CD4-positive, alpha-beta T cell treated with Interleukin-21 for 1 hour (primary cell): ENCODE measurements at places on chromosomes 6 and 20.

GRCh38 chr6:91447530-91448254 lies 860.8 kb upstream of the MAP3K7 start:
- DNase-seq: no peak

- no peak for DNase-seq
Observed at GRCh38 chr6:163489584-163489983, 75.1 kb downstream of the QKI start.

- DNase-seq: peak; percentile 66
Observed at GRCh38 chr6:160534050-160534696, 129.9 kb downstream of the LPA start.

DNA sequence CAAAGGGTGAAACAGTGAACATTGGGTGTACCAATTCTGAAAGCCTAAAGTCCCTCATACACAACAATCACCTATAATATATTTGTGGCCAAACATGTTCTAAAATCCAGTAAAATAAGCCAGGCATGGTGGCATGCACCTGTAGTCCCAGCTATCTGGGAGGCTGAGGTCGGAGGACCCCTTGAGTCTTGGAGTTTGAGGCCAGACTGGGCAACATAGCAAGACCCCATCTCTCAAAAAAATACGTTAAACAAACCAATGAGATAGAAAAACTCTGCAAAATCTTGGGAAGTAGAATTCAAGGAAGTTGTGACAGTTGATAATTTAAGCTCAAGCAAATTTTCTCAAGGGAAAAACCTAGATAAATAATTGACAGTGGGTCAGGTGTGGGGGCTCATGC lies 92.6 kb downstream of the CAP2 start:
- no peak for DNase-seq

GRCh38 chr6:168877821-168878282 lies 375.8 kb downstream of the THBS2 start:
- DNase-seq: peak; percentile 28

DNA sequence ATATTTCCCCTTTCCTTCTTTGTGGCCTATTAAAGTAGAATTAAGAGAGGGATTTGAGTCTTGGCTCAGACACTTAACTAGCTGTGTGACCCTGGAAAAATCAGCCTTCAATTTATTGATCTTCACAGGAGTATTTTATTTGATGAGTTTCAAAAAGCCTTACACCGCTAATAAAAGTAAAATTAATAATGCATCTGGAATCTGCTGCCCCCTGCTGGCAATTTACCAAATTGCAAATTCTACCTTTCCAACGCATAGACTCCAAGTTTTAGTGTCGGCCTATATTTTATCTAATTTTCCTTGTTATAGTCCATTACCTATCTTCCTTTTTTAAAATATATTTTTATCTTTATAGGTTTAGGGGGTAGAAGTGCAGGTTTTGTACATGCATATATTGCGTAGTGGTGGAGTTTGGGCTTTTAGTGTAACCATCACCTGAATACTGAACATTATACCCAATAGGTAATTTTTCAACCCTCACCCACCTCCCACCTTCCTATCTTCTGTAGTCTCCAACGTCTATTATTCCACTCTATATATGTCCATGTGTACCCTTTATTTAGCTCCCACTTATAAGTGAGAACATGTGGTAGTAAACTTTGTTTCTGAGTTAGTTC lies 46.3 kb downstream of the GOPC start:
- DNase-seq: peak; percentile 67

DNA sequence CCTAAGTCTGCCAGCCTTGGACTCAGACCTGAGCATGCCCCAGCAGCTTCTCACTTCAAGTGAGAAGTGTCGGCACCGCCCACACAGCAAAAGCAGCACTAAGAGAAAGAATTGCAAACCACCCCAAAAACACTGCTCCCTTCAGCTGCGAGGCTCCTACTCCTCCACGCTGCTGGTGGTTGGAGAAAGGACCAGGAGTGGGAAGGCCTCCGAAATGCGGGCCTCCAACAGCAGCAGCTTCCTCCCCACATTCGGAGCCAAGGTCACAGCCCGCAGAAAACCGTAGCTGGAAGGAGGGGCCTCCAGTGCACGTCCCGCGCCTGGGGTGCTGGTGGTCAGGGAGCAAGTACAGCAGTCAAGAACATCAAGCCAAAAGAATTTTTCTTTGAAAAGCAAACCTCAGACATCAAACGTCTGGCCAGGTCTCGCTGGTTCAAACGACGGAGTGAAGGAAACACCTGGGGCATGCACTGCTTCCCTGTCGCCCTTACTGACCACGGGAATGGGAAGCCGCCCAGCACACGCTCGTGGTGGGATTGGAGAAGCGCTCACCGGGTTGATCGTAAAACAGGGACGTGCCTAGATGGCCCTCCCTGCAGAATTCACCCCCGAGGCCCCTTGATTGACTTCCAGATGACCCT lies 185.6 kb upstream of the CST7 start:
- DNase-seq: no peak

DNA sequence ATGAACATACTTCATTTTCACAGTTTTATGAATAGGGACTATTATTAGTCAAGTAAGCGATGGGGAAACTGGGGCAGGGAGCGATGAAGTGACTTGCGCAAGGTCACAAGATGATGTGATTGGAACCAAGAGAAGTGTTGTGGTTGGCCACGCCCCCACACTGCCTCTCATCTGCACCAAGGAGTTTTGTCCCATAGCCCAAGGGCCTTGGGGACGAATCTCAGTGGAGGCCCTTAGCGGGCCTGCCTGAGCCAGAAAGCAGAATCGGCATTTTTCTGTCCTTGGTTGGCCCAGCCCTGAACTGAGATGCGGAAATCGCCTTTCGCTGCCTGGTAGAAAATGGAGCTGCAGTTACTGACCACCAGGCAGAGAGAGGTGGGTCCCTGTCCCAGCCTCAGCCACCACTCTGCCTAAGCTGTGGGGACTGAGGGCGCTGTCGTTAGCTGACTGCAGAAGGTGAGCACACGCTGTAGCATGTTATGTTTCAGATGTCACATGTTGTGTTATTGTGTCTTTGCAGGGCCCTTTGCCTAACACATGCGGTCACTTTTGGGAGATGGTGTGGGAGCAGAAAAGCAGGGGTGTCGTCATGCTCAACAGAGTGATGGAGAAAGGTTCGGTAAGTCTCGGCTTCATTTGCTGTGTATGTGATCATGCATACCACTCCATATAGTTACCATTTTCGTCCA lies 57.8 kb downstream of the PTPN1 start:
- no peak for DNase-seq

DNA sequence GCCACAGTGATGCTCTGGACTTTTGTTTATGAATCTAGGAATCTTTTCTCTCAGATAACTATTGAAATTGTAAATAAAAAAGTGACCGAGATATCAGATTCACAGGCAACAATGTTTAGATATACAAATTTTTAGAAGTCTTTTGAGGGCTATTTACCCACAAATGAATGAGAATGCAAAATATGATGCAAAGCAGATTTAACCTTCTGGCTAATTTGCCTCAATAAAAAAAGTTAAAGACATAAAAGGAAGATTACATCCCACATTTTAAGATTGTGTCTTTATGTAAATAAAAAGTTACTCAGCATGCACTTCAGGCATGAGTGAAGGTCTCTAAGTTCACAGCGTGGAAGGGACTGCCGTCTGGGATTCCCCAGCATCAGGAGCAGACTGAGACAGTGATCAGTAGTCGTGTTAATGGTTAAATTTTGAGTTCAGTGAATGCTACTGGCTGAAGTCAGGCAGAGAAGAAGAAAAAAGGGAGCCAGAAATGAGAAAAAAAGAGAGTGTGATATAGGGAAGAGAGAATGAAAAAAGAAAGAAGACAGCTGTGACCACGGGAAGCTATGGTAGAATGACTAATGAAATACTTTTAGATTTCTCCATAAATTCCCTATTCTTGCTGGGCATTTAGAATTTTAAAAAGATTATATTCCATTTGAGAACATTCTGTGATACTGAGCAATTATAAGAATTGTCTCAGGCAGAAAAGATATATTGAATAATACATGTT lies 93.6 kb downstream of the MYB start:
- no peak for DNase-seq

GRCh38 chr20:46757754-46758678 lies 48.6 kb downstream of the SLC2A10 start:
- peak; percentile 61 for DNase-seq

GRCh38 chr20:54468082-54468481 lies 7.3 kb upstream of the DOK5 start:
- DNase-seq: no peak

- DNase-seq: peak; percentile 68
Observed at GRCh38 chr6:116536216-116536621, 9.3 kb downstream of the TRAPPC3L start.

GRCh38 chr6:38796850-38797249 lies 81.7 kb downstream of the DNAH8 start:
- DNase-seq: no peak

DNA sequence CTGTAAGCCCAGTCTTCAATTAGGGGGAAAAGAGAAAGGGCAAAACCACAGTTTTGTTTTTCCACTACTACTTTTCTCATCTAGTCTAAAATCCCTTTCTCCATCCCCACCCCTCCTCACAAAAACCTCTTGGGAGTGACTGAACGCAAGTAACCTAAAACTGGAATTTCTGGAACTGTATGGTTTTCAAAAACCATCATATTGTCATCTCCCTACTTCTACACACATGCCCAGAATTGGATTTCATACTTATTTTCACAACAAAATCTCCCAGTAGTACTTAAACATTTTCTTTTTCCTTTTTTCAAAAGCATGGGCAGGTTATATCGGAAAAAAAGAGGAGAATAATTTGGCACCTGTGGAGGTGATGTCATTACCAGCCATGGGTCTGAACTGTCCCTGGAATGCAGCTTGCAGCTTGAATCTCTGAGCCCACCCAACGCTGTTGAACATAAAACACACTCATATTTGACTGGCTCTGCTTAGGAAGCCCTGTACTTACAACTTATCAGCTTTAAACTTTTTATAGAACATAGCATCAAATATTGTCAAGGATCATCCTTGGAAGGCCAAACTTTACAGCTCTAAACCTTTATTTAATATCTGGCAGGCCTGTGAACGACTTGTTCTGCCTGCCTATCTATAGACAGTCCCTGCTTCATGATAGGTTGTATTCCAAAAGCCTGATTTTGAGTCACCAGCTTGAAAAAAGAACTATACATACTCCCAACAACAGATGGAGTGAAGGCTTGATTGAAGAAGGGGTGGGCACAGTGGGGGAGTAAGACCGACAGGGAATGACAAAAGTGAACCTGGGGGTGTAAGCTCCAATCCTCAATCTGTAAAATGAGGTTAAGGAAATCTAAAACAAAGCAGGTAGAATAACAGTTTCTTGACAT lies 59.3 kb downstream of the EPB41L2 start:
- DNase-seq: no peak

GRCh38 chr20:17565169-17565845 lies 4.6 kb upstream of the DSTN start:
- no peak for DNase-seq

DNA sequence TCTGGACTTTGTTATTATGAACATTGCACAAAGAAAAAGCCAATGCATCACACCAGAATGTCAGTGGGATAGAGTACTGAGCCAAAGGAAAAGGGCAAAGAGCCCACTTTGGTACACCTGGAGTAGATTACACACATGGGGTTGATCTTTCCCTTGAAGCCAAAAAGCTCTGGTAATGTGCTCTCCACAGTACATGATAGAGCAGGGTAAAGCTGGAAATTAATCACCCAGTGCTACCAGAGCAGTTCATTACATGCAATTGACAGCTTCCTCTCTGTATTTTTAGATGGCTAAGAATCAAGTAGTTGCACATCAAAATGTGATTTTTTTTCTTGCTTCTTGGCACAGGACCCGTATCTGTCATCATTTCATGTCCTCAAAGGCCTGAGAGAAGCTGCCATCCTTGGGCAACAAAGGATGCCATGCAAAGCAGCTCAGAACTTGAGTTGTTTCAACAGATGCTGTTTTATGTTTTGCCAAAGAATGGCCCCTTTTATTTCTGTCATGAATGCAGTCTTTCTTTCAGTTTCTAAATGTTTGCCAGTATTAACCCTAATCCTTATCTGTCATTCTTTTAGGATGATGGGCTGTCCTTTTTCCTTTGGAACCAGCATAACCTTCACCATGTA lies 88.1 kb downstream of the HDGFL1 start:
- no peak for DNase-seq
